ENCODE measurements at places on chromosomes 4 and X.

DNA sequence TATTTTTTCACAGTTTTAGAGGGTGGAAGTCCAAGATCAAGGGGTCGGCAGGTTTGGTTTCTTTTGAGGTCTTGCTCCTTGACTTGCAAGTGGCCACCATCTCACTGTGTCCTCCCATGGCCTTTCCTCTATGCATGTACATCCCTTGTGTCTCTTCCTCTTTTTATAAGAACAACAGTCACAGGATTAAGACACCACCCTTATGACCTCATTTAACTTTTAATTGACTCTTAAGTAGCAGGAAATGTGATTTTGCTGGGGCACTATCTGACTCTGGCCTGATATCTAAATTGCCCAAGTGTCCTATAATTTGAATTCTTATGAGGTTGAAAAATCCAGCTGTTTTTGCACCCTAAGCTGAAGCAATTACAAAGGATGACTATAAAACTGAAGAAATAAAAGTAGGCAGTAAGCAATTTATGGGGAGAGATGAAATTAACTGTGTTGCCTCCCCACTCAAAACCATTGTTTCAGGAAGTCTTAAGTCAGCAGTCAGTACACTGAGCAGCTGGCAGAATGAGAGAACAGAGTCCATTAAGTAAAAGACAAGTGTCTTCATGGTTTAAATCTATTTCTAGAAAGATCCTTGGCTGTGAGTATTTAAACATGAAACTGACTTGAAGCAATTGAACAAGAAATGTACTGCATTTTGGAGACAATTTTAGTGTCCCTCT, 601.3 kb downstream of the SPRY1 start:
- DNase-seq, result no peak

DNA sequence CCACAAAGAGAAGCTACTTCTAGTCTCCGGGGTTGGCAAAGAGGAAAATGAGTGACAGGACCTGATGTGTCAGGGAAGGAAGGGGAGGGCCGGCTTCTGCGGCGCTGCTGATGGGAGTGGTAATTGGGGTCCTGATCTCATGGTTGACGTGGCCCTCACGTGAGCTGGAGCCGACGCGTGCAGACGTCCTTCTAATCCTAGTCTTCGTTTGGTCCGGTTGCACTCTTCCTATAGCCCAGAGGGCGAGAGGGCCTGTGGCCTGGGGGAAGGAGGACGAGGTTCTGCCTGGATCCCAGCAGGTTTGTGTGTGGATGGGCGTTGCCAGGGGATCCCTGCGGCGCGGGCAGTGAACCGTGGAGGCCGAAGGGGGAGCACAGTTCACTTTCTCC, at the start of gene ARMCX1:
Gene ARMCX1, plus strand, starts transcription at position 186 of the 389 bp plus-strand sequence. CDS start 2,384 bp downstream, outside the sequence.
- DNase-seq, result no peak

DNA sequence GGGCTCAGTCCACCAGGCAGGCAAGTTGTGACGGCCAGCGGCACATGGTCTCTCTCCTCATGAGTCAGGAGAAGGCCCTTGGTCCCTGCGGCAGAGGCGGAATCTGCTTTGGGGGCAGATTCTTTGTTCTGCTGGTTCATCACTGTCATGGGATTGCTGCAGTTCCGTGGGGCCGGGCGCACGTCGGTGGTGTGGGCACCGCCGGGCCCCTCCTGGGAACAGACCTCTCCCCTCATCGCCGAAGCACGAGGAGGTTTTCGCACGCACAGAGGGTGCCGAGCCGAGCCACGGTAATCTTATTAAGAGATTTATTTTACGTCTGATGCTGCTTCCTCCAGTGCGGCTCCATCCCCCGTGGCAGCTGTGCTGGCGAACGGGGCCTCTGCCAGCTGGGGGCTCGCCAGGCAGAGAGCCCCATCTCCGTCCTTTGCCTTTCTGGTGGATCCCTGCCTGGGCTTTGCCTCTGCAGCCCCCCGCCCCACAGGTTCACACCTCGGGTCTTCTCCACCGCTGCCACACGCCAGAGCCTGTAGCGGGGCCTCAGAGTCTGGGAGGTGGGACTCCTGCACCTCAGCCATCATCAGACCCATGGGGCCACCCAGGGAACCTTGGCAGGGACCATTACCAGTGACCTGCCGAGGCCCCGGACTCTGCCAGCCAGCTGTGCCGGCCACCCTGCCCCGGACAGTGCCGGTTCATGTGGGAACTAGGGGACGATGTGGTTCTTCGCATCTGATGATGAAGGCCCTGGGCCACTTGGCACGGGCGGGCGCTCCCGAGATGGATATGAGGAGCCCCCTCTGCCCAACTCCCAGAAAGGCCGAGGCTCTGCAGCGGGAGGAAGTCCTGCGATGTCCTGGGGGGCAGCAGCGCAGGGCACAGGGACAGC, 86.7 kb upstream of the NKX1-1 start:
- no peak for DNase-seq

- no peak for DNase-seq
These were observed 227.0 kb downstream of the DKK2 start for GRCh38 chr4:106809076-106809475.

DNA sequence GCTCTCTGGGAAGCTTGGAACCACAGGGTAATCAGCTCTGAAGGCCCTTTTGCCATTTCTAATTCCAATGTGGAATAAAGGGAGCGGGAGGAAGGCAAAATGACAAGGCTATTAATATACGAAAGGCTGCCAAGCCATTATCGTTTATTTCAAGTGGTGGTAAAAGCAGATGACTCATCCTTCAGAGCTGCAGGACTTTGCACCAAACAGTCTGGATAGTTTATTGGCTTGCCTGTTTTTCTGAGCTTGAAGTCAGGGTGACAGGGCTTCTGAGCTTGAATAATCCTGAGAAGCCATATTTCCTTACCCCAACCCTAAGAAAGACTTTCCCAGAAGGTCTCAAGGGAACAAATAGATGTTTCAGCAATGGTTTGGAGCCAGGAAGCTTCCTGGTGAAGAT, 7.7 kb upstream of the GABRE start:
- DNase-seq, result no peak

DNA sequence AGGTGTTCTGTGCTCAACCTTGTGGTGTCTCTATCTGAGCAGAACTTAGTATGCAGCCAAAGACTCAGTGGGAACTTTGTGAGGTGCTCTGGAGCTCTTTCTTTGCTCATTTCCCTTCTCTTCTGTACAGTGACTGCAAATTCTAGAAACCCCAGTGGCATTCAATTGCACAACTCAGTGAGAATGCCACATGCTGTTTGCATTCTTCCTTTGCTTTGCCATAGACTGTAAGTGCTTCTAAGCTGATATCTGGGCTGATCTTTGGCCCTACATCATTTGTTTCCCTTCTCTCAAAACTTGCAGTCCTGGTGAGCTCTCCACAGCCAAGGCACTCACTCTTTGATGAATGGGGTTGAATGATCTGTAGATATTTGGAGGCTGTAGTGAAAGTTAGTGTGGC, 7.0 kb downstream of the PNMA3 start:
- no peak for DNase-seq

- no peak for DNase-seq
These were observed 387.1 kb downstream of the PPP3CA start for GRCh38 chr4:100960232-100960631.

GRCh38 chr4:4247696-4248028, 361 bp downstream of the TMEM128 start:
- no peak for DNase-seq

DNA sequence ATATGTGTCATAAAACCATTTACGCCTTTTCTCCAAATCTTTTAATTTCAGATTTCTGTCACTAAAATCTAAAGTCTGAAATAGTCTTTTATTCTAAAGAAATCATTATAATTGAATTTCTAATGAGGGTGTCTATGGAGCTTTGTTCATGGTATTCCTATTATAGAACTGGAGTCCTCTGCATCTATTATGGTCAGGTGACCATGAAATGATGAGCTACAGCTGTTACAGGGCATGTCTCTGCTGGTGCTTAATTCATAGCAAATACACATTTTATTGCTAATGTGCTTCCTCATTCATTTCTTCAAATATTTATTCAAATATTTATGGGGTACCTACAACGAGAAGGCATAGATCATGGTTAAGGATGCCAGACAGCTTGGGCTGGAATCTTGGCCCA, 126.1 kb downstream of the NAA11 start:
- no peak for DNase-seq

- DNase-seq, result no peak
These were observed 43.5 kb downstream of the SPATA18 start for GRCh38 chr4:52094376-52095145.

DNA sequence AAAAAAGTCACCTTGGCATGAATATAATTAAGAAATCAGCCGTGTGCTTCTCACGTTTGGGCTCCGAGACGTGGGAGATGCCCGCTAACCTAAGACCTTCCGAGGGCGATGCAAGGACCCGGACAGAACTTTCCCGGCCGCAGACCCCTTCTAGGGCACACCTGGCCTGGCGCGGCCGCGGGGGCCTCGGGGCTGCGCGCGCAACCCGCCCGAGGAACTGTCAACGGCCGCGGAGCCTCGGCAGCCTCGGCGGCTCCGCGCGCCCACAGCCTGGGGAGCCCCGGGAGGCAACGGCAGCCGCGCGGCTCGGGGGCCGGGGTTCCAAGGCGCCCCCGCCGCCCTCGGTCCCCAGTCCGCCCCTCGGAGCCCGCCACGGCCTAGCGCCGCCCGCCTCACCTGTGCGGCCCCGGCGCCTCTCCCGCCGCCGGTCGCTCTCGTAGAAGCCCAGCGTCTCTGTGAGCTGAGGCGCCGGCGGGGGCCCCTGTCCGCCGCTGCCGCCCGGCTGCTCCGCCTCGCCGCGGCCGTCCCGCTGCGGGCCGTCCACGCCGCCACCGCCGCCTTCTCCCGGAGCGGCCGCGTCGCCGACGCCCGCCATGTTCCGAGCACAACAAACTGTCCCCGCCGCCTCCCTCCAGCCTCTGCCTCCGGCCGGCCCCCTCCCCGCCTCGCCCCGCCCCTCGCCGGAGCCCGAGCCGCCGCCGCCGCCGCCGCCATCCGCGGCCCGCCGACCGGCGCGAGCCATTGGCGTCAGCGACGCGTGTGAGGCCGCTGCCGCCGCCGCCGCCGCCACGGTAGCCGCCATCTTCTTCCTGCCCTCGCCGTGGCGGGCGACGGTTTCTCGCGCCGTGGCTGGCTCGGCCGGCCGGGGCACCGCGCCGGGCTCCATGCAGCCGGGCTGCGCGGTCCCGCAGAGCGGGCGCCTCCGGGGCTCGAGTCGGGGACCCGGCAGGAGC, at the start of gene TAPT1:
Gene TAPT1, minus strand, starts transcription at position 609 of the 953 bp plus-strand sequence. Its CDS starts 14 bp downstream, at position 595.
- peak; percentile 63 for DNase-seq

DNA sequence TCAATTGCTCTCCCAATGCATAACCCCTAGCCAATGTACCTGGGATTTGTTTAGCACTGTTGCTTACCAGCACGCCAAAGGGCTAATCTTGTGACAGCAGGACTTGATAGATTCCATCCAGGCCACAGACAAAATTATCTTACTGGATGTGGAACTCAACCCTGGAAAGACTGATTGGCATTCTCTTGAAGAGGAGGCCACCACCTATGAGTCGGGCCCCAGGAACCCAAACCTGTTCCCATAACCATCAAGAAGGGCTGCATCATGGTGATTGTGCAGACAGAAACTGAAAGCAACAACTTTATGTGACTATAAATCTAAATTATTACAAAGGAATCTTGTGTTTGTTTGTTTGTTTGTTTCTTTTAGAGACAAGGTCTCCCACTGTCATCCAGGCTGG, 19.9 kb upstream of the TMEM255A start:
- DNase-seq, result no peak

DNA sequence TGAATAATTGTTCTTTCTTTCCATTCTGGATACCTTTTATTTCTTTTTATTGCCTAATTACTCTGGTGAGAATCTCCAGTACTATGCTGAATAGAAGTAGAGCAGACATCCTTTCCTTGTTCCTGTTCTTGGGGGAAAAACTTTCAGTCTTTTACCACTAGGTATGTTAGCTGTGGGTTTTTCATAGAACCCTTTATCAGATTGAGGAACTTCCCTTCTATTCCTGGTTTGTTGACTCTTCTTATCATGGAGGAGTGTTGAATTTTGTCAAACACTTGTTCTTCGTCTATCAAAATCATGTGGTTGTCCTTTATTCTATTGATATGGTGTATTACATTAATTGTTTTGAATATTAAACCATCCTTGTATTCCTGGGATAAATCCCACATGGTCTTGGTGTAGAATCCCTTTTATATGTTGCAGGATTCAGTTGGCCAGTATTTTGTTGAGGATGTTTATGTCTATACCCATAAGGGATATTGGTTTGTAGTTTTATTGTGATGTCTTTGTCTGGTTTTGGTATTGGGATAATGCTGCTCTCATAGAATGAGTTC, 23.6 kb downstream of the SH3BP2 start:
- no peak for DNase-seq

- no peak for DNase-seq
These were observed 1402.4 kb downstream of the FAM133A start for GRCh38 chrX:95076449-95076848.

DNA sequence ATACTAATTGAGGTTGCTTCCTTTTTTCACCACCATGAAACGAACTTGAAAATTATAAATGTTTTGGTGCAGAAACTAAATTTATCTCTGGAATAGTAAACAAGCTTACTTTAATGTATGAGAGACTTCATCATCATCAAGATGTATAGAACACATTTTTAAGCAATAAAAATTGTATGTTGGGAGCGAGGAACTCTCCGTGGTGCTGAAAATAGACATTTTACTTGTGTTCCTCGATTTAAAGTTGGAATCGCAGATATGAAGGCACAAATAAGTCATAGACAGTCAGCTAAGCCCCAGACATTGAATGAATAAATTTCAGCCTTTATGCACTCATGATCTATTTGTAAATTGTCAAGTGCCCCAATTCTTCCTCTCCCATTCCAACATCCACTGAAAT, 310.7 kb downstream of the STK32B start:
- no peak for DNase-seq

DNA sequence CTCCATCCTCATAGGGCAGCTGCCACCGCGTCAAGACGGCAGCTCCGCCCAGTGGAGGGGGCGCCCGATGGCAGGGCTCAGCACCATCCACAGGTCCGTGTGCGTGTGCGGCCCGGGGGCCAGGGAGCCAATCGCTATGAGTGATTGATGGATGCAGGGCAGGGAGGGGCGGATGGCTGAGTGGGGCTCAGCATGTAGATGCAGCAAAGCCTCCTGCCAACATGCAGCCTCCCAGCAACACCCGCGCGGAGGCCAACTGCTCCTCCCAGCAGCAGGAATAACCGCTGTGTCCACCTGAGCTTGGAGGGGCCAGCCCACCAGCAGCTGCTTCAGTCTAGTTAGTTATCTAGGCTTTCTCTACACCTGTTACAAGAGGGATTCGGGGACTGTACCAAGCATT, 77.4 kb downstream of the MTMR1 start:
- DNase-seq, result no peak

- DNase-seq, result no peak
These were observed 35.0 kb upstream of the HMX1 start for GRCh38 chr4:8906668-8906970.

- DNase-seq, result no peak
These were observed 44.6 kb upstream of the MBNL3 start for GRCh38 chrX:132533409-132533808.

Measured in stimulated activated CD8-positive, alpha-beta memory T cell treated with anti-CD3 and anti-CD28 coated beads, Interleukin-7, amount 100 ng/mL, for 24 hours (primary cell).